ENCODE measurements at places on chromosomes 11 and 22.
A peak's percentile ranks its signal among the peaks of the same experiment; 100 is the strongest.

DNA sequence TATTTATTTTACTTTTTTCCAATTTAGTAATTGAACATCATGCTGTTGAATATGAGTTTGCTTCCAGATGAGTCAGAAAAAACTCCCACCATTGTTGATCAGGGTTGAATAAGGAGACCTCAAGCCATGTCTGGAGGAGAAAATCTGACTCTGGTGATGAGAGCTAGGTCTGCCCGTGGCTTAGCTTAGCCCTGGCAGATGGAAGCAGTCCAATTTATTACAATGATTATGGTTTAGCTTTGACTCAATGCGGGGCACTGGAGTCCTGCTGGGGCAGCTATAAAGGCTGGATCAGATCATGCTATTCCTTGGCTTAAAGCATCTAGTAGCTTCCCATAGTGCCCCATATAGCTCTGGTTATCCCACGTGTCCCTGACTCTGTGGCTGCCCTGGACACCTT lies 506.5 kb downstream of the MN1 start:
- no peak for DNase-seq

DNA sequence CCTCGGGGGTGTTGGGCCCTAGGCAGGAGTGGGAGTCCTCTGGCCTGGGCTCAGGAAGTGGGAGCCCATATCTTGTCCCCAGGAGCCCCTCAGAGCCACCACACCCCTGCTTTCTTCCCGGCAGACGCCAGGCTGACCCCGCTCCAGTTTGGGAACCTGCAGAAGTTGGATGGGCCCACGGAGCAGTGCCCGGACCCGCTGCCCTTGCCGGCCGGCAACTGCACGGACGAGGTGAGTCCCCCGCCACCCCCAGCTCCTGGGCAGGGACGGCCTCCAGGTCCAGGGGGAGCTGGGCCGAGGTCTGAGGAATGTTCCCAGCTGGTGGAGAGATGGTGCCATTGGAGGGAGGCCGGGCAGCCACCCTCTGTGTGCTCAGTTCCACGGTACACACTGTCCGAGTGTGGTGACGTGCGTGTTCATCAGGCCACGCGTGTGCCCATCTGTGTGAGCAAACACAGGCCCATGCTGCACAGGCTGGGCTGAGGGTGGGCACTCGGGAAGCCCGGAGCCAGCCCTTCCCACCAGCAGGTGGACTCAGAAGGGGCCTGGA lies 4.8 kb downstream of the MUC5B start:
- no peak for DNase-seq

DNA sequence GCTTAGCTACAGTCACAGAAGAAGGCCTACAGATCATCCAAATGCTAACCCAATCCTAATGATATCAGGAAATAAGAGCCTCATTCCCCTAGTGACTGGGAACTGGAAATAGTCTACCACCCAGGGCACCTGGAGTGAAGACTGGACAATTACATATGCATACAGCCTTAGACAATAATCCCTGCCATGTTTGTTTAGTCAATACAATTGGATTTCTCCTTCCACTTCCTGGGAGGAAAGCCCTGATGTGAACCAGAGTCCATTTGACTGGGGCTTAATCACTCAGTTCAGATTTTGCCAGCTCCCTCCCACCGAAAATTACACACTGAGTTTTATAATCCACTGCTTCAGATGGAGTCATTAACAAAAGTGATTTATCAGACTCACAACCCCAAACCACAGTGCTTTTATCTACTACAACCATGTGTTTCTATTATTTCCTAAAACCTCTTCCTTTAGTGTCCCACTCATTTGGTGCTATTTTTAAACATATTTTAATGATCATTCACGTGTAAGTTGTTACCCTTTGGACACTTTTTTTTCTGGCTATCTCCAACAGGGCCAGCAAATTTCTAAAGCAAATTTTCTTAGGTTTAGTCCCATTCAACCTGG lies 29.9 kb downstream of the CWF19L2 start:
- no peak for DNase-seq

GRCh38 chr22:31836010-31836409 lies 82.2 kb downstream of the DEPDC5 start:
- no peak for DNase-seq

DNA sequence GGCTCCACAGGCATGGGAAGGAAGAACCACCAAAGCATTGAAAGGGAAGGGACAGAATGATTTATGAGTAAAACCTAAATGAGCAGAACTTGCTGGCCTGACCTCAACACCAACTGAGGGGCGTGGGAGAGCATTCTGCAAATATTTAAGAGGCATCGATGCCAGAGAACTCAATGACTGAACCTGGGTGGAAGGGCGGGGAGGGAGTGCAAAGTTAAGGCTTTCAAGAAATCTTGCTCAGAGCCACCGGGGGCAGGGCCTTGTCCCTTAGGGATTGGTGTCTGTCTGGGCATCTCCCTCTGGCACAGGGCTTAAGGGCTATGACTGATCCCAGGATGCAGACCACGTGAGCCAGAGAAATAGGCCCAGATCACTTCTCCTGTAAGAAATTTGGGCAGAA lies 137.1 kb downstream of the ADAMTS15 start:
- no peak for DNase-seq

DNA sequence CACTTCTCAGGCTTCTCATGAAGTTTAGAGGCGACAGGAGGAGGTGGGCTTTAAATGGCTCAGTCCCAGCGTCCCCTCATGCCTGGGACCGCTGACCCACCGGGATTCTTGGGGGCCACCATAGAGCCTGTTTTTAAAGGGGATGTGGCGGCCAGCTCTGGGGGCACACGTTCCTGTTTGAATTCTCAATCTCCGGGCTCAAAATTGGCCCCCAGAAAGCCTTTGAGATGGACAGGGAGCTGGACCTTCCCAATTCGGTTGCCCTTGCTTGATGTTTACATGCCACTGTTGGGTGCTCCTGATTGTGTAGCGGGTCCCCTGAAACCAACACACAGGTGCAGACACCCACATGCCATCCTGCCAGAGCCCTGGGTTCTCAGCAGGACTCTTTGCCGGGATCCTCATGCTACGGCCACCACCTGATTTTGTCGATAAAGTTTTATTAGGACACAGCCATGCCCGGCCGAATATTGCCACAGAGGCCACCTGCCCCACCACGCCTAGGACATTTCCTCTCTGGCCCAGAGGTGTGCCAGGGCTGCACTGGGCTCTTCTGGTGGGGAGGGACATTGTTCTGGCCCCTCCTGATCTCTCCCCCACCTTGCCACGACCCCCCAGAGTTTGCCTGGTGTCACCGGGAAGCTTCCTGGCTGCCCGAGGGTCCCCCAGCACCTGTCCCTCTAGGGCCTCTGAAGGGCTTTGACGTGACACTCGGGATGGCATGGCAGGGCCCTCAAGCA lies 71.6 kb downstream of the KCNQ1 start:
- DNase-seq: peak; percentile 15

GRCh38 chr22:50086526-50086925 lies 1.3 kb upstream of the MLC1 start:
- no peak for DNase-seq

DNA sequence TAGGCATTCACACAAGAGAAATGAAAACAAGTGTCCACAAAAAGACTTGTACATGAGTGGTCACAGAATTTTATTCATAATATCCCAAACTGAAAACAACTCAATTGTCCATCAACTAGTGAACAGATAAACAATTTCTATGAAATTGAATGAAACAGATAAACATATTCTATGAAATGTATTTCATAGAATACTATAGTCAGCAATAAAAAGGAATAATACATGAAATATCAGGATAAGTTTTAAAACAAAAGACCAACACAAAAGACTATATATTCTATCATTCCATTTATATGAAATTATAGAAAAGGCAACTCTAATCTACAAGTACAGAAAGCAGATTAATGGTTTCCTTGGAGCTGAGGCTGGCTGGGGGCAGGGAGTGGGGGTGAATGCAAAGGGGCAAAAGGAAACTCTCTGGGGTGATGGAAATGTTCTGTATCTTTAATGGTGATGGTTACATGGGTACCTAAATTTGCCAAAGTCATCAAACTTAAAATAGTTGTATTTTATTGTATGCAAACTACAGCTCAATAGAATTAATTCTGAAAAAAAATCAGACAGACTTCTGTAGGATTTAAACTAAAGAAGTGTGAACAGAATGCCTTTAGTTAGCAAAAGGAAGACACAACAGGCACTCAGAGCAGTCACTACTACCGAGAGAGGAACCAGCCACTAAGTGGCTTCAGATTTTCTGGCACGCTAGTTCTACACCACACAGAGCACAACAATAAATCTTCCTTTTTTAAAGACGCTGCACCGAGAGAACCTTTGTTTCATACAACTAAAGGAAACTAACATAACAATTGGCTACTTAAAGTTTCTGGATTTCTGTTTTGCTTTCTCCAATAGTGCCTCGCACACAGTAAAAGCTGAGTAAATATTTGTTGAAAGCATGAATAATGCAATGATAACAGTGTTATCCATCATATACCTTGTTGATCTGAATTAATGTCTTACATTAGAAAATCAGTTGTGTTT lies 15.4 kb downstream of the CCDC34 start:
- DNase-seq: no peak

- DNase-seq: no peak
These were observed 4.6 kb downstream of the MRTFA start for GRCh38 chr22:40631925-40632324.

- no peak for DNase-seq
These were observed 95.4 kb downstream of the MORC2 start for GRCh38 chr22:30873086-30873650.

DNA sequence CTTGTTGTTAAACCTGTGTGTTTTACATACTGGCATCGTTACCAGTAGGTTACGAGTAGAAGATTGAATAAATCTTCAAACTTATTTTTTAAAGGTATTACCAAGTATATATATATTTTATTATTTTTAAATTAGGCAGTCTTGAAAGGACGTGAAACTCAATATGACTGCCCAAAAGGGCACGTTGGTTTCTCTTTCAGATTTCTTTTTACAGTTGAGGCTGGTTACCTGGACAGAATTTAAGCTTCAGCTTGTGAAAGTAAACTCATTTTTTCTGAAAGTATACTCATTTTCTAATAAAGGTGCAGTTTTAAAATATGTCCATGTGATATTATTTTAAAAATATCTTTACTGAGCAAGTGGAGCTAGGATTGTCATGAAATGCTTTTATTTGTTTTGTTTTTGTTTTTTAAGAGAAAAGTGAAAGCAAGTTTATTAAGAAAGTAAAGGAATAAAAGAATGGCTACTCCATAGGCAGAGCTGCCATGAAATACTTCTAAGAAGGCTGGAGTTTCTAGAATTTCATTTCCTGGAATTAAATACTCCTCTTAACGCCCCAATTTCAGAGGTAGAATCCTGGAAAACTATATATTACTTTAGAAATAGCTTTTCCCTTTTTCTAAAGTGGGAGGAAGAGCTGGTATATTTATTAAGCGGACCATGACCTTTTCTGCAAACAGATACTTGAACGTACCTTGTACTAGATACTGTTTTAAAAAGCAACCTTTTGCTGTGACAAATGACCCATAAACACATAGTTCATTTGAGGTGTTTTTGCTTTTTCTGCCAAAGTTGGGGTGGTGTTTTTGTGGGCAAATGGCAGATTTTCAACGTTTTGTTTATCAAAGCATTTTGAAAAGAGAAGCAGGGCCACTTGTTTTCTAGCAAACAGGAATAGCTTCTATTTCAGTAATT lies 1.9 kb downstream of the FBXO7 start:
- no peak for DNase-seq

GRCh38 chr22:39089928-39090327 lies 7.1 kb upstream of the APOBEC3H start:
- DNase-seq: no peak

GRCh38 chr22:49330421-49331222 lies 497.1 kb downstream of the BRD1 start:
- DNase-seq: peak; percentile 22

GRCh38 chr11:96104496-96104895 lies 180.6 kb upstream of the MTMR2 start:
- no peak for DNase-seq

- DNase-seq: no peak
These were observed 9.5 kb downstream of the APOL6 start for GRCh38 chr22:35657571-35658312.

GRCh38 chr11:15563054-15563453 lies 448.3 kb downstream of the INSC start:
- no peak for DNase-seq

- no peak for DNase-seq
These were observed 12.1 kb downstream of the OR51B4 start for GRCh38 chr11:5289696-5290095.

GRCh38 chr11:29296680-29297079 lies 720.1 kb downstream of the KCNA4 start:
- DNase-seq: no peak

GRCh38 chr11:40323241-40323640 lies 1136.2 kb downstream of the LRRC4C start:
- DNase-seq: no peak

- DNase-seq: peak; percentile 25
These were observed 1.7 kb downstream of the FOLR2 start for GRCh38 chr11:72218251-72218745.

GRCh38 chr11:9951807-9952206 lies 287.9 kb downstream of the SWAP70 start:
- no peak for DNase-seq

- no peak for DNase-seq
These were observed 46.4 kb downstream of the DCDC1 start for GRCh38 chr11:31323145-31323544.

DNA sequence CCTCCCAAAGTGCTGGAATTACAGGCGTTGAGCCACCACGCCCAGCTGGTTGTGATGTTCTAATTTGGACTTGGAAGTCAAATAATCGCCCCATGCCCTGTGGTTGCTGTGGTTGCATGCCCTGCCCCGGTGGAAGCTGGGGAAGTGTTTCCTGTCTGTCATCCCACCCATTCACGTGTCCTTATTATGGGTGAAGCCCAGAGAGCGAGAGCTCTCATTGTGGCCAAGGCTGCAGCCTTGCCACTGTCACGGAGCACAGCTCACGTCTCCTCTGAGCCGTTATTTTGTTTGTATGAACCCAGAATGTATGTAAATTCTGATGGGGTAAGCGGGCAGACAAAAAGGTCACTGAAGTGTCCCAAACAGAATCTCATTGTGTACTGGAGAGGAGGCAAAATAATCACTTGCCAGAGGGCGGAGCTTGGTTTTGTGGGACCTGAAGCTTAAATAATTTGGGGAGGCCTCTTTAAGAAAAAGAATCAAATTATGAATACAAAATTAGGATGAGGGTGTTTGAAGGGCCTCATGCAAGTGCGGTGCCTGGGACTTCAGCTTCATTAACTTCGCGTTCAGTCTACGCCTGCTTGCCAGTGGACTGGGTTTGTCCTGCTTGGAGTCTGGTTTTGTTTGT lies 25.8 kb upstream of the TREH start:
- no peak for DNase-seq

DNA sequence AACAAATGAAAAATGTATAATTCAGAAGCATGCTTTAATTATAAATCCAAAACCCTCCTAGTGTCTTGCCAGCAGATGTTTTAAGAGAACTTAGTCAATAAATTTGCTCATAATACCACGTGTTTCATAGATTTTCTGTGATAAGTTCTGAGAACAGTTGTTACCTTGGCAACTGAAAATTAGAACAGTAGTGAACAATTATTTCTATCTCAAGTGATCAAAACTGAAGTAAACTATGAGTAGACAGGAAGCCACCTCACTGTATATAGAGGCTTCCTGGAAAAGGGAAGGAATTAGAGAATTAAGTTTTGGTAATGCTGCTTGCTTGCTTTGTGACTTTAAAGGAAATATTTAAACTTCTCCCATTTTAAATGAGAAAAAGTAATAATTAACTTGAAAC lies 266.0 kb upstream of the ANO3 start:
- no peak for DNase-seq

All from activated CD8-positive, alpha-beta memory T cell treated with anti-CD3 and anti-CD28 coated beads, Interleukin-2, amount 50 U/mL, for 48 hours (primary cell).